NB4 (cell line): ENCODE measurements at places on chromosomes 6 and 20.

- peak; percentile 9 for DNase-seq
Observed at GRCh38 chr20:11700831-11701230, 216.9 kb upstream of the BTBD3 start.

GRCh38 chr6:153989989-153990388 is 49.1 kb upstream of the OPRM1 start:
- no peak for DNase-seq

GRCh38 chr6:36642913-36643817 is 35.3 kb upstream of the CDKN1A start:
- DNase-seq: no peak

- no peak for DNase-seq
Observed at GRCh38 chr6:44020148-44020547, 107.1 kb downstream of the MRPL14 start.

- DNase-seq: no peak
Observed at GRCh38 chr20:60362531-60362930, 404.3 kb downstream of the CDH26 start.

DNA sequence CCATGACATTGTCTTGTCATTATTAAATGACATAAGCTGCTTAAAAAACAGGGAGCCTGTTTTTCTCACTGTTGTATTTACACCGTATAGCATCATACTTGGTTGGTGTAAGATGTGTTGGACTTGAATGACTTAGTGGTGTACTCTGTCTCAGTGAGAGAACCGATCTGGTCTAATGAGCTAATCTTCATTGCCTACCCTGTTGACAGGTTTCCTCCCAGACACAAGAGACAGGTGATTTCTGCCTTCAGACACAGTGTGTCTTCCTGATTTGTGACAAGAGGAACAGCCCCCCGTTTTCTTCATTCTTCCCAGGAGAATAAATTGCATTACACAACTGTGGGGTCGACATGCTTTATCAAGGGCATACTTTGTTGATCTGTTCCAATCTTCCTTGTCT is 137.2 kb upstream of the ID4 start:
- no peak for DNase-seq

DNA sequence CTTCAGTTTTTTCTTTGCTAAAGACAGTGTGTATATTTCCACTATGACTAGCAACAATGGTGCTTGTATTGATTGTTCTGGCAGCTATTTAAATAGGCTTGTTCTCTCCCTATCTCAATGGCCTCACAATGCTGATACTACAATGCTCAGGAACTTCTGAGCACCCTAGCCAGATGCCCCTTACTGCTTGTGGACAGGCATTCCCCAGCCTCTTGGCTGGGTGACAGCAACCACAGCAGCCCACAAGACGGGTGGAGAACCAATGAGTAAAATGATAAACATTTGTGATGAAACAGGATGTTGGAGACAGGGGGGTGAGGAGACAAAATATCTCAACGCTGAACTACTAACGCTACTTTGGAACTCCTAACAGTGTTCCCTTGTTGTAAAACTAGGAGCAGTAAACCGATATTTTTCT is 42.3 kb downstream of the HIVEP2 start:
- peak; percentile 92 for DNase-seq

- DNase-seq: no peak
Observed at GRCh38 chr6:16904957-16905356, 143.7 kb upstream of the ATXN1 start.

DNA sequence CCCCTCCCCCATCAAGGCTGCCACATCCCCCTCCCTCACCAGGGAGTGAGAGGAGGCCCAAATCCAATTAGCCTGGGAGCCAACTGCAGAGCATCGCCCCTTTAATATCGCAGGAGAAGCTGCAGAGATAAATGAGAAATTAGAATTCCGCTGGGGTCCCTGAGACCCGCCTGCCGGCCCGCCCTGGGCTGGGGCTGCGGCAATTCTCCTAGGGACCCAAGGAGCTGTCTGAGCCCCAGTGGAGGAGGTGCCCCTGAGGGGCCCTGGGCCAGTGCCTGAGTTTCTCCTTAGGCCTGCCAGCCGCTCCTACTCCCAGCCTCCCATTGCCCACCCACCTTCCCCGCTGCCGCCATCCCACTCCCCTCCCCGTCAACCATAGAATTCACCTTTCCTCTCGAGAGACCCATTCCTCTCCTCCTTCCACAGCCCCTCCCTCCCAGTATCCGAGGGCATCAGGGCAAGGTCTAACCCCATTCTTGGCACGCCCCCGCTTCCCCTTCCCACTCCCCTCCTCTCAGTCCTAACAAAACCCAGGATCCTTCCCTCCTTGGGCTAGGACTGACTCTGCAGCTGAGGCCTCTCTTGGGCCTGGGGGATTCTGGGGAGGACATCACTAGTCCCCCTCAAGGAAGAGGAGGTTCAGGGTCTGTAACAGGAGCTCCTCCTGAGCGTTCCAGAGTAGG is 20.0 kb upstream of the CDH22 start:
- no peak for DNase-seq

DNA sequence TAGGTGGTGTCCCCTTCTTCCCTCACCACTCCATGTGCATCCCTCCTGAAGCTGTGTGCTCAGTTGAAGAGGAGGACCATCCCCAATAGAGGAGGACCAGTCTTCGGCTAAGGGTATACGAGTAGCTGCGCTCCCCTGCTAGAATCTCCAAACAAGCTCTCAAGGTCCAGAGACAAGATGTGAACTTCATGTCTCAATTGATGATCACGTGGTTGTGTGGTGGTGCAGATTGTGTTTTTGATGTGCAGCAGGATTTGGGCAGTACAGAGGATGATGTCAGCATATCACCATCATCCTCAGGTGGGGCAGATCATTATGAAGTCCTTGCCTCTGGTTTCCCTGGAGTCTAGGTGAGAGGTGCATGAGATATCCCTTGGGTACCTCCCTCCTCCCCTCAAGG is 20.0 kb upstream of the DDR1 start:
- no peak for DNase-seq

- peak; percentile 45 for DNase-seq
Observed at GRCh38 chr6:70166088-70166958, 136.6 kb downstream of the COL9A1 start.

DNA sequence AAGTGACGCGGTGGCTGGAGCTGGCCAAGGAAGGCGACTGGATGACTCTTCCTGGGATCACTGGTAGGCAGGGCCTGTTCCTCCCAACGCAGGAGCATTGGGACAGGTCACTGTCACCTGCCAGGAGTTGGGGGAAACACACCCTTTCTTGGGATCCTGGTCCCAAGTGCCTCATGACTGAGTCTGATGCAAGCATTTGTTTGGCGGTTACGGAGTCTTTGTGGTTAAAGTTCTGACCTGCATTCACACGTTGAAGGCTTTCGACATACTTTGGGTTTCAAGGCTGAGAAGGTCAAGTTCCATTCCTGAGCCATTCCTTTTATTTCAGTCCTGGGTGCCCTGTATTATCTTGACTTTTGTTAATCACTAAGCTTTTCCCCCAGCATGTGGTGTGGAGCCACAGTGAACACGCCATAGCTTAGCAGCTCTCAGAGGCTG is 6.0 kb downstream of the PNLDC1 start:
- peak; percentile 88 for DNase-seq

GRCh38 chr6:127460465-127460864 is 1.3 kb upstream of the KIAA0408 start:
- peak; percentile 15 for DNase-seq

DNA sequence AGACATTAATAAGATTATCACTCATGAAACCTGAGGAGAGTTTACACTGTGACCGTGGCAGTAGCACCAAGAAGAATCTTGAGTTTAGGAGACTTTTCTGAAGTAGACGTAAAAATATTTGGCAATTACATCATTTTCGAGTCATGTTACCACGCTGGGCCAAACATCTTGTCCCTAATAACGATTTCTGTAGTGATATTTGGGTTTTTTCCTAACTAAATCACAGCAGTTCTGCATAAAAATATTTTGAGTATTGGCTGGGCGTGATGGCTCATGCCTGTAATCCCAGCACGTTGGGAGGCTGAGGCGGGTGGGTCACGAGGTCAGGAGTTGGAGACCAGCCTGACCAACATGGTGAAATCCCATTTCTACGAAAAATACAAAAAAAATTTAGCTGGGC is 262.4 kb downstream of the PHF3 start:
- no peak for DNase-seq

DNA sequence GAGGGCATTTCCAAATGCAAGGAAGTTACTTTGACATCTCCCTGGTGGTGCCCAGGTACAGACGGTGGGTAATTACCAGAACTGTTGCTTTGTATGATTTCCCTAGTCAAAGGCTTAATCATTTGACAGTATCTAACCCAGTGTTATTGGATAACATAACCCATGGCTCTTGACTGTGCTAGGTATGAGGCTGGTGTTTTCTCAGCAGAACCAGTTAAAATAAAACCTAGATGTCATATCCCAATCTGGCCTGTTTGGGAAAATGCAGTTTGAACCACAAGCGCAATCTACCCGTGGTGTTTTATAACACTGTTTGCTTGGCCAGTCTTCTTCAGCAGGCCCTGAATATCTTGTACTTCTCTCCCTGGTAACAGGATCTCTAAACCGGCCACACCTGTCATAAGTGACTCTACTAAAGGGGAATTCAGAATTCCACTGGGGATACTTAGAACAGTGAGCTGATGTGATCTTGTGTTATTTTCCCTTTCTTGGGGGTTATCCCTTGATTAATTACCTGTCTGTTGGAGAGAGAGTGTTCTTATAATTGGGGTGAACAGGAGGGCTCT is 32.8 kb downstream of the PPP1R14C start:
- DNase-seq: no peak

DNA sequence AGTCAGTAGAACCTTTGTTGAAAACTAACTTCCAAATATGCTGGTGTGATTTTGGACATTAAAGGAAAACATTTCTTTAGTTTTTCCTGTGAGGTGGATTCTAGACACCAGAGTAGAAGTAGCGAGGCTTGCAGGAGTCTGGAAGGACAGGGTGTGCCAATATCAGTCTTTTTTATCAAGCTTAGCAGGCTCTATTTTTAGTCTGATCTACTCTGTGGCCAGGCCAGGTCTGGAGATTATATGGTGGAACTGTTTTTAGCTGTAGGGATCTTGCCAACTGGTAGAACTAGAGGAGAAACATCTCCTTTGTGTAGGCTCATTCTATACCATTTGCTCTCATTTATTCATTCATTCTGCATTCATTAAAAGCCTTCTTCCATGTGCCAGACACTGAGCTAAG is 42.7 kb downstream of the LRP11 start:
- DNase-seq: no peak

DNA sequence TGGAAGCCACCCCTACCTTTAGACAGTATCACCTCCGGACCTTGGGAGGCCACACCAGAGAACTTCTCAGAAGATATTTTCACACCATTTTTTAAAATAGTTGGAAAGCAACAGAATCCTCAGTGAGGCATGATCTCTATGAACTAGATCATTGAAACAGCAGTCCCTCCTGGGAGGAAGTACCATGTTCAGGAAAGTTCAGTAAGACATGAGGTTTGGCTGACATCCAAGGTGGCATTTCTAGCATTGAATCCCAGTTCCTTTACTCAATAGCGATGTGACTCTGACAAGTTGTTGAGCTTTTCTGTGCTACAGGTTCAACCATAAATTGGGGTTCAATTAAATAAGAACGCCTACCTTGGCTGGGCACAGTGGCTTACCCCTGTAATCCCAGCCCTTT is 169.0 kb downstream of the TBC1D7 start:
- peak; percentile 14 for DNase-seq

GRCh38 chr6:104010897-104011296 is 848.8 kb downstream of the HACE1 start:
- DNase-seq: no peak

GRCh38 chr20:11219192-11219591 is 545.4 kb upstream of the JAG1 start:
- no peak for DNase-seq

- no peak for DNase-seq
Observed at GRCh38 chr6:119240257-119241110, 109.1 kb downstream of the MAN1A1 start.

- DNase-seq: no peak
Observed at GRCh38 chr6:84243240-84243639, 15.8 kb upstream of the CEP162 start.

DNA sequence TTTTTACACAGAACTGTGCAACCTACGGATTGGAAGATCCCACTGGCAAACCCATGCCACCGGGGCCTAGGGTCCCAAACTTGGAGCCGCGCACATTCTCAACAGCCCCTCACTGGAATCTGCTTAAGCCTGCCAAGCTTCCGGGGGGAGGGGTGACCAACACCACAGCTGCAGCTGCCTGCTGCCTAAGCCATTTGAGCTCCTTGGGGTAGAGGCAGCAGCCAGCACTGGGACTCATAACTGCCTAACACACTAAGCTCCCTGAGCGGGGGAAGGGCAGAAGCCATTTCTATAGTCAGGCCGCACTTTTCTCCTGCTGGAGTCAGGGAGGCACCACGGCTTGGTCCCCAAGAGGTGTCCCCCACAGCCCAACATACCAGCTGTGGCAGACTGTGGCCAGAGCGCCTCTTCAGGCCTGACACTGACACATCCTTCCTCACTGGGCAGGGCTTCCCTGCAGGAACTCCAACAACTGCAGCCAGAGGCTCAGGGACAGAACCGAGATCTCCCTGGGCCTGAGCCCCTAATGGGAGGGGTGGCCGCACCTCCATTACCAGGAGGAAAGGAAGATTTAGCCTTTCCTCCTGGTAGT is 270.3 kb upstream of the ECI2 start:
- DNase-seq: no peak

DNA sequence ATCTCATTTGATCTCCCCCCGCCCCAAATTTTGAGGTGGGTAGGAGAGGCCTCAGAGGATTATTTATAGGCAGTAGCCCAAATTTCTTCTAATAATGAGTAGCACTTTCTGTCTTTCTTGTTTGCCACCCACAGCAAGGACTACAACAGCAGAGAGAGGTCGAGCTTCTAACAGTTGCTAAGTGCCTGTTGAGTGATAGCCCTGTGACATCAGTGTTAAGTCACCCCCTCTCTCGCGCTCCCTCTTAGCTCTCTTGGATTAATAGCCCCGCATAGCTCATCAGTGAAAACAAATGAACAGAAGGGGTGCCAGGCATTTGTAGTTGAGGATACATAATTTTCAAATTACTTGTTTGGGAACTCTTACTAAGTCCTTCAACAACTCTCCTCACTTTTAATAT is 3.5 kb downstream of the ANKRD60 start:
- no peak for DNase-seq

GRCh38 chr20:31992086-31992485 is 18.2 kb upstream of the CCM2L start:
- no peak for DNase-seq

DNA sequence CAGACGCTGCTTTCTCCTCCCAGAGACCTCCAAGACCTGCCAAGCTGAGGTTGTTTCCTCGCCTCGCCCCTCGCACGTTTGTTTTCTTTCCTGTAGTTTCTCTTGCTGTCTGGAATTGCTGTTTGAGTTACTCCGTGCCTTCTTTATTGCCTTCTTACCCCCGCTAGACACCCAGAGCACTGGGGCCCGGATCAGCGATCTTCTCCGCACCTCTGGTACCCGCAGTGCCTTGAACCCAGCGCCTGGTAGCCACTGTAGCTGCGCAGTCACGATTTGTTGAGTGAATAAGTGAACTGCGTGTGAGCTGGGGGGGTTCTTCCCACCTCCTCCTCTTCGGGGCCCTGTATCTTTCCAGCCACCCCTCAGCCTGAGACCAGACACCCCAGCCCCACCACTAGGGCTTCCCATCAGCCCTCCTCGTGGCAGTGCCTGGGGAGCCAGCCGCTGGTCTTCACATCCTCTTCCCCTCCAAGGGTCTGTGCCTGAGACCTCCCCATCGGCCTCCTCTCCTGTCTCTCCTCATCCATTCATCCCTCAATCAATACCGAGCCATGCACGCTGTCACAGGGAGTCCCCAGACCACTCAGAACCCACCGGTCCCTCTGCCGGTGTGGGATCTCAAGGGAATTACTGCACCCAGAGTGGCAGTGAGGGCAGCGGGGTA is 849 bp upstream of the BMP7 start:
- no peak for DNase-seq

GRCh38 chr6:154167126-154167525 is 128.1 kb downstream of the OPRM1 start:
- DNase-seq: peak; percentile 39

GRCh38 chr6:36243562-36244212 is 26.2 kb upstream of the PNPLA1 start:
- no peak for DNase-seq
